ENCODE measurements at places on chromosomes 3 and 15. TPM values are rescaled to one million over a fixed set of nuclear protein-coding genes. Genes with fewer than 3 reads are reported as not detected.
A peak's percentile ranks its signal among the peaks of the same experiment; 100 is the strongest.

- no peaks in the 10 kb centered on the region for H3K27me3 ChIP-seq
- no peaks in the 10 kb centered on the region for H3K36me3 ChIP-seq
- no peaks in the 10 kb centered on the region for H3K4me1 ChIP-seq
- no peak for DNase-seq
- H3K4me3 ChIP-seq, result no peak overlapping the region
These were observed 60.9 kb downstream of the PXYLP1 start for GRCh38 chr3:141292356-141293058.

GRCh38 chr15:94359716-94360115 is 128.4 kb downstream of the MCTP2 start:
- H3K4me1 ChIP-seq, result no peaks in the 10 kb centered on the region
- no peak overlapping the region for H3K4me3 ChIP-seq
- no peaks in the 10 kb centered on the region for H3K36me3 ChIP-seq
- no peak overlapping the region for H3K27ac ChIP-seq
- no peaks in the 10 kb centered on the region for H3K27me3 ChIP-seq
- DNase-seq, result no peak

GRCh38 chr3:186940967-186941366 is 10.6 kb downstream of the ST6GAL1 start:
- no peak overlapping the region for H3K27ac ChIP-seq
- H3K36me3 ChIP-seq, result no peaks in the 10 kb centered on the region
- H3K4me3 ChIP-seq, result no peak overlapping the region
- no peaks in the 10 kb centered on the region for H3K4me1 ChIP-seq
- H3K27me3 ChIP-seq, result no peaks in the 10 kb centered on the region

DNA sequence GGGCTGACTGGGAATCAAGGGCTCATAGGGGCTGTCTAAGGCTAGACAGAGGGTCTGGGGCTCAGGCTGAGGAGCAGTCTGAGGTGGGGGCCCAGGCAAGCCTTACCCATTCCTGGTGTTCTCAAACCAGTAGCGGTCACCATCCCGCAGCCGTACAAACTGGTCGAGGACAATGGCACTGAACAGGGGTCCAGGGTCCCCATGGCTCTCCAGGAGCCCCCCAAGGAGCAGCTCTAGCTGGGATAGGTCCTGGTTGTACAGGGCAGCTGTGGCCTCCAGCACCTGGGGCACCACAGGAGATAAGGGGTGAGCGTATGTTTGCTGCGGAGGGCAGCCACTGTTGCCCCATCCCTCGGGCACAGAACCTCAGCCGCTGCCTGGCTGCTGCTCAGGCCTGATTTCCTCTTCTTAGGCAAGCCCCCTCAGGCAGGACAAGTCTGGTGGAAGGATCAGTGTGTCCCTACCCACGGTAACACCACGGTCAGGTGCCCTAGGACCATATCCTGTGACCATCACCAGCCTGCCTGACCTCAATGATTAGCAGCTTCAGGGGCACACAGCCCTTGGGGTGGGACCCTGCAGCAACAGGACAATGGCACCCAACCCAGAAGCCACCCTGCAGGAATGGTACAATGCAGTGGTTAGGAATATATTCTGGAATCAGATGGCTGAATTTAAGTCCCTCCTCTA is 5.9 kb downstream of the DUOX2 start:
- H3K27me3 ChIP-seq, result peaks cover 9% of the 10 kb centered on the region
- no peak overlapping the region for H3K4me3 ChIP-seq
- no peaks in the 10 kb centered on the region for H3K4me1 ChIP-seq
- DNase-seq, result peak; percentile 42
- no peak overlapping the region for H3K27ac ChIP-seq

DNA sequence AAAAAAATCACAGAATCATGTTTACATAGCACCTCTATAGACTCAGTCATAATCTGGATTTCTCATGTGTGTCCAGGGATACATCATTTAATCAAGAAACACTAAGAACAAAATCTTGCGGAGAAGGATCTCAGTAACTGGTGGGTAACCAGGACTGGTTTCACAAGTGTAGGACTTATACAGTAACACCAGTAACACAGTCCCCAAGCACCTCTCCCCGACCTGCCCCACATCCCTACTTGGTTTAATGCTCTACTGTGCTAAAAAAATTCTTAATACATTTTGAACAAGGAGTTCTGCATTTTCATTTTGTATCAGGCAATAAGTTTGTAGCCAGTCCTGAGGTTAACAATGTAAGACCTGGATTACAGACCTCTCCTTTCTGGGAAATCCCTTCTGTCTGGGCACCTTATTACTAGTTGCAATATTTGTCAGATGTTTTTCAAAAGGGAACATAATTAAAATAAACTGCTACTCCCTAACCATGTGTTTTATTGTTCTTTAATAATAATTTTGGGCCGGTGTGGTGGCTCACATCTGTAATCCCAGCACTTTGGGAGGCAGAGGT is 57.6 kb upstream of the BBX start:
- no peak for DNase-seq
- H3K27me3 ChIP-seq, result no peaks in the 10 kb centered on the region
- H3K36me3 ChIP-seq, result no peaks in the 10 kb centered on the region
- no peaks in the 10 kb centered on the region for H3K4me1 ChIP-seq
- H3K27ac ChIP-seq, result no peak overlapping the region
- H3K4me3 ChIP-seq, result no peak overlapping the region

DNA sequence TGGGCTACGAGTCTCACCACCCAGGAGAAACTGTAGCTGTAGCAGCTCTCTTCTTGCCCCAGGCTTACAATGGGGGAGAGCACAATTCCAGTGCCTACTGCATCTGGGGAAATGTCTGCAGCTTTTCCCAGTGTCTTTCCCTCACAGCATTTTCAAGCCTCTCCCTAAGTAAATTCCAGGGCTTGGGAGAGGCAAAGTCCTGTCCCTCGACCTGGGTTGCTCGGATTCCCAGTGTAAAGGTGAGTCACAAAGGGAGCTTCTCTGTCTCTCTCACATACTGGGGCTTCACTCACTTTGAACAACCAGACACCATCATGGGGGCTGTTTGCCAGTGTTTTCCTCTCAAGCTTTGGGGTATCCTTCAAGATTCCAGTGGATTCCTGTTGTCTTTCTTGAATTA is 689.4 kb upstream of the NAALADL2 start:
- DNase-seq, result no peak
- no peaks in the 10 kb centered on the region for H3K4me1 ChIP-seq

DNA sequence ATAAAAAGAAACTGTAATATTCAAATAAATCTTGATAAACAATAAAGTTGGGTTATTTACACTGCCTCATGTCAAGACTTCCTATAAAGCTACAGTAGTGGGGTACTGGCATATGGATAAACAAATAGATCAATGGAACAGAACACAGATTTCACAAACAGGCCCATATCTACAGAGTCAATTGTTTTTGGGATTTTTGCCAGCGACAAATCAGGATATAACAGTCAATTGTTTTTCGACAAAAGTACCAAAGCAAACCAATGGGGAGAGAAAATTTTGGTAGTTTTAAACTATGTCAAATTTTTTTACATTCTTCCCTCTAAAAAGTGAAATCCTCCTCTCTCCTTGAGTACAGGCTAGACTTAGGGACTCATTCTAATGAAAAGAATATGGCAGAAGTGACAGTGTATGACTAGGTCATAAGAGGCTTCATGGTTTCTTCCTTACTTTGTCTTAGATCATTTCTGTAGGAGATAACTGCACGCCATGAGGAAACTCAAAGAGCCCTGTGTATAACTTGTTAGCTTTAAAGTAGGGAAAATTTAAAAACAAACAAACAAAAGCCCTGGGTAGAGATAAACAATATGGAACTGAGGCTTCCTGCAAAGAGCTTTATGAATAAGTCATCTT is 16.9 kb downstream of the IP6K1 start:
- no peaks in the 10 kb centered on the region for H3K36me3 ChIP-seq
- DNase-seq, result no peak
- H3K4me1 ChIP-seq, result no peaks in the 10 kb centered on the region
- H3K4me3 ChIP-seq, result no peak overlapping the region
- no peak overlapping the region for H3K27ac ChIP-seq
- H3K27me3 ChIP-seq, result no peaks in the 10 kb centered on the region

Gene SV2B
- 4.9 TPM for total RNA-seq

Gene TNIK
- total RNA-seq, result 10.2 TPM
